ENCODE measurements at places on chromosomes 3 and 15.
A peak's percentile ranks its signal among the peaks of the same experiment; 100 is the strongest.

GRCh38 chr3:137762674-137763593 lies 1.2 kb upstream of the SOX14 start:
- no peak for DNase-seq

GRCh38 chr3:59300733-59301132 lies 250.9 kb upstream of the CFAP20DC start:
- DNase-seq = no peak

DNA sequence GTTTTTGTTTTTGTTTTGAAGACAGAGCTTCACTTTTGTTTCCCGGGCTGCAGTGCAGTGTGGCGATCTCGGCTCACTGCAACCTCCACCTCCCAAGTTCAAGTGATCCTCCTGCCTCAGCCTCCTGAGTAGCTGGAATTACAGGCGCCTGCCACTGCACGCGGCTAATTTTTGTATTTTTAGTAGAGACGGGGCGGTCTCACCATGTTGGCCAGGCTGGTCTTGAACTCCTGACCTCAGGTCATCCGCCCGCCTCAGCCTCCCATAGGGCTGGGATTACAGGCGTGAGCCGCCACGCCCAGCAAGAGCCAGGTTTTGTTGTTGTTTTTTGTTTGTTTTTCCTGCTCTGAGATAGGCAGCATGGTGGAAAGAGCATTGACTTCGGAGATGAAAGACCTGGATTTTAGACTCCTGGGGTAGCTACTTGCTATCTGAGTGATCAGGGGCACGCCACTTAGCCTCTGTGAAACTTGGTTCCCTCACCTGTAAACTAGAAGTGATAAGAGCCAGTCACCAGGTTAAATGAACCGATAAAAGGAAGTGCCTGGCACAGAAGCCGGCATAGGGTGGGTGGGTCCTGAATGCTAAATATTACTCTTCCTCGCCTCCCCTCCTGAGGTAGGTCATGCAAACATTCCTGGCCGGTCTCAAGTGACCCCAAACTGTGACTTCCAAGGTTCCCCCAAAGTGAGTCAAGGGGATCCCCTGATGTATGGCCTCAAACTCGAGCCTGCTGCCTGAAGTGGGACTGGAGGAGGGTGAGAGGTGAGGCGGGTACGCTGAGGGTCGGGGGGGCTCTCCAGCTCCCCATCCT lies 62.9 kb upstream of the MCF2L2 start:
- no peak for DNase-seq

GRCh38 chr15:78992416-78993256 lies 47.8 kb upstream of the CTSH start:
- no peak for DNase-seq

- DNase-seq = no peak
Measured at GRCh38 chr3:37266809-37267208, 92.4 kb upstream of the LRRFIP2 start.

- no peak for DNase-seq
Measured at GRCh38 chr3:107421881-107422280, 44.6 kb downstream of the CCDC54 start.

DNA sequence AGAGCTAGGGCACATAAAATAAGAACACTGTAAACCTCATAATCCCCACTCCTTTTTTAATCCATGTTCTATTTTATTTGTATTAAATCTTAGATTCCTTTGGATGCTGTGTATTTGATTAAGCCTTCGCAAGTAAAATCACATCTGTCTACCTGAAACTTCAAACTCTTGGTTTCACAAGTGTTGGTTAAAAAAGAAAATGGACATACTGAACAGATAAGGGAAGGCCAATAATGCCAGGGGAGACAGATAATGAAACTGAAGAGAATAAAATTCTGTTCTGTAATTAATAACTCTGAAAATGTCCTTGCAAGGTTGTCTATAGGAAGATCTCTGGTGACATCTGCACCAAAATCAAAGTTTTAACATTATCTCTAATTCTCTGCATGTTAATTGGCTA lies 114.2 kb downstream of the ULK4 start:
- no peak for DNase-seq

DNA sequence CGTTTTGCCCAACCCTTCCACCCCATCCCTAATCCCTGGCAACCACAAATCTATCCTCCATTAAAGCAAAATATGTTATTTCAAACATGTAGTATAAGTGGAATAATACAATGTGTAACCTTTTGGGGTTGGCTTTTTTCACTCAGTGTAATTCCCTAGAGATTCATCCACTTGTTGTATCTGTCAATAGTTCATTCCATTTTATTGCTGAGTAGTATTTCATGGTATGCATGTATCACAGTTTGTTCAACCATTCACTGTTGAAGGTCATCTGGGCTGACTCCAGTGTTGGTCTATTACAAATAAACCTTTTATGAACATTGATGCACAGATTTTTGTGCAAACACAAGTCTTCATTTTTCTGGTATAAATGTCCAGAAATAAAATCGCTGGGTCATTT lies 38.8 kb downstream of the BSN start:
- no peak for DNase-seq

- no peak for DNase-seq
Measured at GRCh38 chr3:97825101-97825500, 3.3 kb downstream of the CRYBG3 start.

GRCh38 chr15:81337713-81338157 lies 13.8 kb upstream of the STARD5 start:
- no peak for DNase-seq

DNA sequence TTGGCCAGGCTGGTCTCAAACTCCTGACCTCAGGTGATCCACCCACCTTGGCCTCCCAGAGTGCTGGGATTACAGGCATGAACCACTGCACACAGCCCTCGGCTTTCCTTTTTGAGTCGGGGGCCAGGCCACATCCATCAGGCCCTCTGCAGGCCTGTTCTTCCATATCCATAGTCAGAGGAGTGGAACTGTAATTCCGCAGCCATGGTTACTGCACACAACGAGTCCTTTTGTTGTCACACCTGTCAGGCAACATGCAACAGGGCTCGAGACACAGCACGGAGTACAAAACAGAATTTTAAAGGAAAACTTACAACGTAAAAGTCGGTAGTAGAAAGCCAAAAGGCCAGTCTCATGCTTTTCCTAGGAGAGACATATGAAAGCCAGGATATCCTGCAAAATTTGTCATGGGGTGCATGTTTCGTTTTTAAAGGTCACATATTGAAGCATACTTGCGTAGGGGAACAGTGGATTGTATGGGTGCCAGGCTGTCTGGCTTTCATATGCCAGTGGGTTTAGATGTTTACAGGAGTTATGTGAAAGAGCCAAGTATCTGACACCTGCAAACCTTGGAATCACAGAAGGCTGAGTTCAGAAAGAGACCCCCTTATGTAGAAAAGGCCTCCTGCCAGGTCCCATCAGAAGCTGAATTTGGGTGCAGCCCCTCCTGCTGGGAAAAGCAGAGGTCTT lies 63.2 kb upstream of the LPP start:
- no peak for DNase-seq

GRCh38 chr15:58926823-58927222 lies 6.7 kb downstream of the SLTM start:
- DNase-seq = no peak

GRCh38 chr15:99909592-99910295 lies 176.5 kb upstream of the LYSMD4 start:
- no peak for DNase-seq

DNA sequence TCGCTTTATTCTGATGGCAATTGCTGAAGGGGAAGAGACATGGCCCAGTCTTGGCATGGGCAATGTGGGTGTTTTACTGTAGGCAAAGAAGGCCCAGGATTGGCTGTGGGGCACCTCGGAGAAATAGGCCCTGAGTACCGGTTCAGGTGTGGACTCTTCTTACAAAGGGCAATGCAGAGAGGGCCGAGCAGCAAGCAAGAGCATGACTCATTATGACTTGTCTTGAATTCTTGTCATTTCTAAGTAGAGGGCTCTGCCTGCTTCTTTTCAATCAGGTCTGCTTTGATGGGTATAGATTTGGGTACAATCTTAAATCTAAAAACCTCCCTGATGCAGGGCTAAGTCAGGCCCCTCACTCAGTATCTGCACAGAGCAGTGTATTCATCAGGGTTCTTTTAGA lies 14.8 kb upstream of the BUB1B start:
- no peak for DNase-seq

GRCh38 chr15:42915654-42916315 lies 4.8 kb downstream of the TTBK2 start:
- no peak for DNase-seq

DNA sequence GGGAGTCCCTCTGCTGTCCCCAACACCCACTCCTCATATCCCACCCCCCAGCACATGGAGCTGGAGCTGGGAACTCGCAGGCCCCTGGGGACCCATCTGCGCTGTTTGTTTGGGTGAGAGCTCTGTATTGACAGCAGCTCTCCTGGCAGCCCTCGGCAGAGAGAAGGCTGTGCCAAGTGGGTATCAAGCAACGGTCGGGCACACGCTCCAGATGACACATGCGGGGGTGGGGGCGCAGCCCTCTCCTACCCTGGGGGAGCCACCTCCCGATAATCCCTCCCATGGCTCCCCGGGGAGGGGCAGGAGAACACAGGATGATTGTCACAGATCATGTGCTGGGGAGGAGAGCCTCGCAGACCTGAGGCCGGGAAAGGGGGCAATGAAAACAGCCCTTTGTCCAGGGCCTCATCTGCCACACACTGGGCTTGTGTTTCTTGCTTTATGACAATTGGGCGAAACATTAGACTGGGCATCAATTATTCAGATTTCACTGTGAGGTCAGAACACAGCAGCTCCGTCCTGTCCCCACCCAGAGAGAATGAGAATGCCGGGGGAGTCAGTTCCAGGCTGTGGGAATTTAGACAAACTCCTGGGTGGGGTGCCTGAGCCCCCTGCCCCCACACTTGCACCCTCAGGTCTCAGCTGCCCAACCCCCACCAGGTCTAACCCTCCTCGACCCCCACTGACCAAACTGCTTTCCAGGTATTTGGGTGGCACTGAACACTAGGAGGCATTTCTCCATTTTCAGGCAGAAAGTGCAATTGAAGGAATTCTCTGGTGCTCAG lies 46.4 kb upstream of the KLF13 start:
- no peak for DNase-seq

DNA sequence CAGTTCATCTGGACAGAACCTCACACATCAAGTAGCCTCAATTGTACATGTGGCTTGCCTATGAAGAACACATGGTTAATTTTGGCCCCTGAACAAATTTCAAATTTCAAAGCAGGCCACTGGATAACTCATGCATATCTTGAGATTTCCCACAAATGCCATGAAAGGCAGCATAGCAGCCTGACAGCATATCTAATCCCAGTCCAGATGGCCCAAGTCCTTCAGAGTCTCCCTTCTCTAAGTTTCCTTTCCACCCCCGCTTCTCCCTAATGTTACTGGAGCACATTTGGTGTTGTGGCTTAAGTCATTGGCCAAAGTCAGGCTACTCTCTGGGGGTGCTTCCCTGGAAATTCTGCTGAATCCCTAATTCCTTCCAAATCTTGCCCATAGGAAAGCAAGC lies 53.8 kb upstream of the COL6A6 start:
- DNase-seq = no peak

GRCh38 chr3:1079662-1080061 lies 13.2 kb upstream of the CNTN6 start:
- no peak for DNase-seq

- no peak for DNase-seq
Measured at GRCh38 chr15:78716651-78717050, 75.6 kb upstream of the CHRNB4 start.

- no peak for DNase-seq
Measured at GRCh38 chr3:49534581-49535441, 19.5 kb upstream of the BSN start.

GRCh38 chr3:73448761-73449301 lies 175.9 kb downstream of the PDZRN3 start:
- DNase-seq = no peak

DNA sequence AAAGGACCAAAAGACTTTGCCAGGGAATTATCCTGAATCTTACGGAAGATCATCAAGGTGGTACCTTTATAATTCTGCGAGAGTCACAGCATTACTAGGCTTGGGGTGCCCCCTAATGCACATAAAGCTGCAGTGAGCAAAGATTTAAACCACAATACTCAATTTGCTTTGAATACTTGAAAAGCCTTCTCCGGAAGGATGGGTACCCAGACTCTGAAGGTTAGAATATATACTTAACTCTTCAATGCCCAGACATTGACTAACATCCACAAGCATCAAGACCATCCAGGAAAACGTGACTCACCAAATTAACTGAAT lies 117.8 kb upstream of the KCNH8 start:
- DNase-seq = no peak

GRCh38 chr15:41870689-41871081 lies 23.2 kb downstream of the SPTBN5 start:
- DNase-seq = peak; percentile 51

DNA sequence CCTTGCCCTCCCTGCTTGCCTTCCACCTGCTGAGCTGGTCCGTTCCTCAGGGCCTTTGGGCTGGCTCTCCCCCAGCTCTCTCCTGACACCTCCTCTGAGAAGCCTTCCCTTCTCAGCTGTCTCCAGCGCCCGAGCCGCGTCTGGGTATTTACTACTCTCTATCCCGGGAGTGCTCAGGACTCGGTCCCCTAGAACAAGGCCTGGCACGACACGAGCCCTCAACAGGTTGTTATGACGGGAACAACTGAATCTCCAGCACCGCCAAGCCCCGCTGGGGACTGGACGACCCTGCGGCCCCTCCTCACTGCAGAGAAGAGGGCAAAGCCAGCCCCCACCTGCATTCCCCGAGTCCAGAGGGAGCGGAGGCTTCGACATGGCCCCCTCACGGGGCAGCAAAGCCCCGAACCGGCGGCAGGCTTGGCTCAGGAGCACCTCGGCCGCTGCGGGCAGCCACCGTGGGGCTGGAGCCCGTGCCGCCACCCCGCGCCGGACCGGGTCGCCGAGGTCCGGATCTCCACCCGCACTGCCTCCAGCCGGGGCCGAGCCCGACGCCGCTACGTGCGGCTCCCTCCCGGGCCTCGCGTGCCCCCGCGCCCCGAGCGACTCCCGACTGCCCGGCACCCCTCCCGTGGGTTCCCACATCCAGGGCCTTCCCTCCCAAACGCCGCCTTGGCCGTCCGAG lies 792 bp downstream of the TPRA1 start:
- DNase-seq = no peak

DNA sequence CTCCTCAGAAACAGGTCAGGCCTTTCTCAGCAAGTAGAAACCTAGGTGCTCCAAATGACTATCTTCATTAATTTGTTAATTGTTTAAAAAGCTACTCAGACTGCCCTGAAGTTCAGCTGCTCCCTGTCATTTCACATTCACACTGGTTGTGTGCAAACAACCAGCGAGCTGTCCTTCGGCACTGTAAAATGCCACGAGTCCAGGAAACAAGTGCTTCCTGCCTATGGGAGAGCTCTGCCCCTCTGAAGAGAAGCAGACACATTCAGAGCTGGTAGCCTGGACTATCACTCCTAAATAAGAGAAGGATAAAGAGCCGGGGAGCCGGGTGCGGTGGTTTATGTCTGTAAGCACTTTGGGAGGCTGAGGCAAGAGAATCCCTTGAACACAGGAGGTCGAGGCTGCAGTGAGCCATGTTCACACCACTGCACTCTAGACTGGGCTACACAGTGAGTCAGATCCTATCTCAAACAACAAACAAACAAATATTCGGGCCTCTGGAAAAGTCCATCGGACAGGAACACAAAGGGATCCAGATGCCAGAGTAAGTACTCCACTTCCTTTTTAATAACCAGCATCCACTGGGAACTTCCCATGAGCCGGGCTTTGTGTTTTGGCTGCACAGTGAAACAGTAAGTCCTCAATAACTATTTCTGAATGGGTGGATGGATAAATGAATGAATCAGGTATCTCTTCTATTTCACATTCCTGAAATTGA lies 114.4 kb upstream of the WNT5A start:
- DNase-seq = no peak

GRCh38 chr3:138437281-138437680 lies 2.9 kb downstream of the ESYT3 start:
- DNase-seq = no peak

- no peak for DNase-seq
Measured at GRCh38 chr3:15360788-15361493, 28.6 kb upstream of the SH3BP5 start.

- DNase-seq = no peak
Measured at GRCh38 chr15:89455535-89455934, 40.8 kb downstream of the RHCG start.

All from stimulated activated CD4-positive, alpha-beta T cell treated with anti-CD3 and anti-CD28 coated beads, Interleukin-15, amount 100 ng/mL, for 48 hours (primary cell).